ENCODE measurements at places on chromosomes 2 and 18. TPM values are rescaled to one million over a fixed set of nuclear protein-coding genes. Genes with fewer than 3 reads are reported as not detected.
A peak's percentile ranks its signal among the peaks of the same experiment; 100 is the strongest.

DNA sequence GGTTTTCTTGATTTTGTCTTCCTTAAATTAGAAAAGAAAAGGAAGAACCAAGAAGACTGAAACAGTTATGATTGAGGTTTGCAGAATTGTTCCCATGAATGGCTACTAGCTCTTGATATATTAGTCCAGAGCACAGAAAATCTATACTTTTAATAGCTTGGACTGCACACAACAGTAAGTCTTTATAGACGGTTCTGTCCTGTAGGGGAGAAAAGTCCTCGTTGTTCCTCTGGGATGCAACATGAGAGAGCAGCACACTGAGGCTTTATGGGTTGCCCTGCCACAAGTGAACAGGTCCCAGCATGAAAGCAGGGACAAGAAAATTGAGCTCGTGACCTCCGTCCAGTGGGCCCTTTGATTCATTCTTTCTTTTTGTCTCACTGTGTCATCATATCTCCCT is 41.5 kb downstream of the RAB31 start:
- no peak for DNase-seq

The MYOM1 gene
- 3.7 TPM for total RNA-seq

GRCh38 chr18:74457725-74458421 is 765 bp upstream of the DIPK1C start:
- DNase-seq = no peak

DNA sequence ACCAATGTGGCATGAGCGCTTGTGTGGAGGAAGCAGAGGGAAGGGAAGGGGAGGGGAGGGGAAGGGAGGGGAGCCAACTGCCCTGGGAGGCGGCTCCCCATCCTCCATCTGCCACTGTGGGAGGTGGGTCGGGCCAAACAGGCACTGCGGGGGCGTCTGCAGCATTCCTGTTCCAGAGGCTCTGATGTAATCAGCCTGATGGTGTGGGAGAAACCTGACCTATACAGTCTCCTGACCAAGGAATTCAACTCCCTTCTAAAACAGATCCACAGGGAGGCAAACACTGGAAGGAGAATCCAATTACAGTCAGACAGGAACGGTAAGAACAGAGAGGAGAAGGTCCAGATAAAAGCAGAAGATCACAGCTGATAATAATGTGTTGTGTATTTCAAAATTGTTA is 88.8 kb downstream of the CD8B2 start:
- peak; percentile 71 for DNase-seq

The CLEC4F gene
- total RNA-seq = not detected

The SCYGR4 gene
- total RNA-seq = not detected

The TCF23 gene
- total RNA-seq = not detected

DNA sequence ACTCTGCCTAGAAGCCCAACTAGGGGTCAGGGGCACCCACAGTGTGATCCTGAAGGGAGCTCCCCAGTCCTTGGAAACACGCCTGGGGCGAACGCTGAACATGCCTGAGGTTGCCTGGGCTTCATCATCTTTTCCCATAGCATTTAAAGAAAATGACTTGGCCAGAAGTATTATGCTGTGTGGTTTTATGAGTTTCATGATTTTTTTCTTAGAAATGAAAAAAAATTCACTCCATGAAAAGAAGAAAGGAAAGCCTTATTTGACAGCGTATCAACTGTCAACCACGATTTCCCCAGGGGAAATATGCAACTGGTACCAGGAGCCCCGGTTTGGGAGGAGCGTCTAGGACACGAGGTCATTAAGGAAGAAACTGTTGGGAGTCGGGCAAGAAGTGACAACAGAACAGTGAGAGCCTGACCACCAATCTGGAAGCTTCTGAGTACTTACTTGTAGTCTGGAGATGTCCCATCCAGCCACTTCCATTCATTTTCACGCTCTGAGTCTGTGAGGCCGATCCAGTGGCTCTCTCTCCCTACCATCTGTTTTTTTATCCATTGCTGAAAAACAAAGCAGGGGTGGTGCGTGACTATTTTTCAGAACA is 63.5 kb upstream of the THOC1 start:
- DNase-seq = peak; percentile 6

DNA sequence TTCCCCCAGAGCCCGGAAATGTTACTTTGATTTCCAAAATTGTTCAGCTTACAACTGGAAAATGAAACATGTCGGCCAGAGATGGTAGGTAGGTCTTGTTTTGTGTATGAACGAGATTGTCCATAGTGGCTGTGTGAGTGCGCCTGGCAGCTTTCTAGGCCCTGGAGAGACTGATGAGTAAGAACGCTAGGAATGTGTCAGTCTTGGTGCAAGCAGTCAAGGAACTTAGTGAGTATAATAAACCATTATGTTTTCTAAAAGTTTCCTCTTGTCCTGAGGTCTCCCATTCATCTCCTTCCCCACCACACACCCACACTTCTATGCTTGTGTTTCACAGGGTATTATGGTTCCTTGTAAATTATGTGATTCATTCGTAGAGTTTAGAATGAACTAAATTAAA is 234.2 kb downstream of the CDH2 start:
- DNase-seq = no peak

The MC2R gene
- total RNA-seq = not detected

GRCh38 chr2:113806217-113806913 is 49.9 kb upstream of the SLC35F5 start:
- no peak for DNase-seq

DNA sequence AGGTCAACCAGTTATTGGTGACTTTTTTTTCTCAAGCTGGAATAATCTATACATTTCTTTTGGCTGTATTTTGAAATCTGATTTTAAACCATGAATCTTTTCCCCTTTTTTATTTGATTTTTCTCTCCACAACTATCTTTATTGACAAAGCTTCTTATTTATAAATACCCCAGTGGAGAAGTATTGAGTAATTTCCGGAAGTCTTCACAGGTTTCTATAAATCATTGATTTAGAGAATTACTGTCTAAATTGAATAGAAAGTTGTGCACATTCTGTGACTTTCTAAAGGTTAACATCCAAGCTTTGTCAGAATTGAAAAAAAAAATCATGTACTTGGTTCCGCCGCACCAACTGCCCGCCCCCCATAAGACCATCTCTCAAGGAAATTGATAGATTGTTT is 39.8 kb downstream of the XRCC5 start:
- no peak for DNase-seq

DNA sequence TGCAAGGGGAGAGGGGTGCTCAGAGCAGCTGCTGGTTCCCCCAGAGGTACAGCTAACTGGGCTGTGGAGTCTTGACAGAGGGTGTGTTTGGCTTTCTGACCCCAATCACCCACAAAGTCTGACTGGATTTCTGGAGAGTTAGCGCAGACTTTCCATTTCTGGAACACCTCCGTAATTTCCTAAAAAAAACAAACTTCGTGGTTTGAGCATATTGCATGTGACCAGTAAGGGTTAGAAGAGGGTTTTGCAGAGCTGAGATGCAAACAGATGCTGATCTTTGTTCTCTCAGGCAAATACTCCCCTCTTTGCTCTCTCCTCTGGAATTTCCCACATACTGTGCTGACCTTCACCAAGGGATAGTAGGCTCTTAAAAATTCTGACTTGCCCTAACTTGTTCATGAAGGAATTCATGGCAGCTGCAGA is 44.5 kb upstream of the TMEM247 start:
- DNase-seq = no peak

The TXNL4A gene
- 34.5 TPM for total RNA-seq

DNA sequence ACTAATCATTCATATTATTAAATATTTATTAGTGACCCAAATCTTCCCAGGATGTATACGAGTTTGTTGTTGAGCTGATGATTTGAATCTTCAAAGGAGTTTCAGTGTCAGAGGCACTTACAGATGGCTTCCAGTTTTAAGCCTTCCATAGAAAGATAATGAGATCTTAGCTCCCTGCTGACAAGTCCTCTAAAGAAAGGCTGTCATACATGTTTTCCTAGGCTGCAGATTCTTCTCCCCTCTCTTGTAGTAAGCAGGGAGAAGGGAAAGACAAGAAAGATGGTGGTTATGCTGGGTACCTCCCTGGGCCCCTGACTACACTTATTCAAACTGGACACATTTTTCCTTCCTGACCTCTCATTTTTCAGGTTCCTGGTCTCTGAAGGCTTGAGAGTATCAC is 8.1 kb upstream of the GAREM1 start:
- no peak for DNase-seq

The ALPP gene
- not detected for total RNA-seq

GRCh38 chr2:152791979-152792378 is 73.6 kb downstream of the ARL6IP6 start:
- DNase-seq = no peak

The GCG gene
- total RNA-seq = not detected

The VWC2L gene
- 4.3 TPM for total RNA-seq

The ABCG8 gene
- total RNA-seq = 0.27 TPM

GRCh38 chr18:2906704-2907549 is 60.1 kb downstream of the EMILIN2 start:
- no peak for DNase-seq

DNA sequence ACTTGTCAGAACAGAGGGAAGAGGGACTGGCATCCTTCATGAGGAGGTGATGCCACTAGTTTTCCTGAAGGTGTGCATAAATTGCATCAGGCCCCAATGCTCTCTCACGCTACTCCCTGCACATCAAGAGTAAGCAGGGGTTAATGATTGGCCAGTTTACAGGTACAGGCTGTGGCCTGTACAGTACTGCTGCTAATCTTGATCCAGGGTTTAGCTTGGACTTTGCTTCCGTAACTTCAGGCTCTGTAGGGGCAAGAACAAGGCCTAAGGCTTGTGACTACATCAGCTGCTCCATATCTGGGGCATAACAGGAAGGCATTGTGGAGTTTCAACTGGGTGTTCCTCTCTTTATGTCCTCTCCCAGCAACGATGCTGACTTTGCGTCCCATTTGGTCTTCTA is 96.8 kb upstream of the FZD7 start:
- no peak for DNase-seq

DNA sequence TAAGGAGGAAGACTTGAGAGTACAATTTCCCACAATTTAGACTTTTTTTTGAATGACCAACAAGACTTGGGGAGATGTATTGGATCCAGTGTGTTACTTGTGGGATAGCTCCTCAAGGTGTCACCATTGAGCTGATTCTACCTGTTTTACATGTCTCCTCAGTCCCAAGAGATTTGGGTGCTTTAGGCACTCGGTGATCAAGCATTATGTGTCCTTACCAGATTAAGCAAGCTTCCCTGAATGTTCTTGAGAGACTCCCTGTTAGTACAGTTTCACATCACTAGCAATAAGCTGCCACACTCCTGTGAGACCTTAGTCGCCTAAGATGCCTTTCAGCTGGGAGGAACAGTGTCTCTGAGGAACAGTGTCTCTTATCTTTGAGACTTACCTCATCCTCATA is 384.3 kb upstream of the SYT4 start:
- no peak for DNase-seq

GRCh38 chr2:57549642-57550102 is 496.9 kb upstream of the VRK2 start:
- DNase-seq = no peak

The ZNF521 gene
- total RNA-seq = 130 TPM

Data from cerebellum (tissue), 4 donors.